ENCODE measurements at places on chromosomes 7 and 10.

DNA sequence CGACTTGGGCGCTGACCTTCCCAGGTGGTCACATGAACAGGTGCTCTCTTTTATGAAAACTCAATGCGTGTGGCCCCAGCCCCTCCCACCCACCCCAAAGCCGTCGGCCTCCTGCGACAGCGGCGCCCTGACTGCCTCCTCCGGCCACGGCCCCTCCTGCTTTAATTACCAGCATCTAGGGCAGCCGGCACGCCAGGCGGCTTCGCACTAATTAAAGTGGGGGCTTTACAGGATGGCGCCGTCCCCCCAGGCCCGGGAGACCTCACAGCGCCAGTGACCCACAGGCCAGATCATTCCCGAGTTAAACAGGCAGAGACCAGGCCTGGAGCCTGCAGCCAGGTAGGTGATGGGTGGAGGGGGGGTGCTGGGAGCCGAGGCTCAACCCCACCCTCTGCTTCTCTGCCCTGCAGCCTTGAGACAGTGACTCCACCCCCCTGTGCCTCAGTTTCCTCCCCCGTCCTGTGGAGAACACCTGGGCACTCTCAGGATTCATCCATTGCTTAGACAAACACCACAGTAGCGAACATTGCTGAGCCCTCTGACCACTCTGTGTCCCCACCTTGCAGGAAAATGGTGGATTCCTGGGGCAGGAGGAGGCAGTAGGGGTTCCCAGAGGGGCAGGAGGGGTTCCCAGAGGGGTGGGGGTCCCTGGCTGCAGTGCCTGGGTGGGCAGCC, 100.8 kb downstream of the MICALL2 start:
- no peak for DNase-seq

DNA sequence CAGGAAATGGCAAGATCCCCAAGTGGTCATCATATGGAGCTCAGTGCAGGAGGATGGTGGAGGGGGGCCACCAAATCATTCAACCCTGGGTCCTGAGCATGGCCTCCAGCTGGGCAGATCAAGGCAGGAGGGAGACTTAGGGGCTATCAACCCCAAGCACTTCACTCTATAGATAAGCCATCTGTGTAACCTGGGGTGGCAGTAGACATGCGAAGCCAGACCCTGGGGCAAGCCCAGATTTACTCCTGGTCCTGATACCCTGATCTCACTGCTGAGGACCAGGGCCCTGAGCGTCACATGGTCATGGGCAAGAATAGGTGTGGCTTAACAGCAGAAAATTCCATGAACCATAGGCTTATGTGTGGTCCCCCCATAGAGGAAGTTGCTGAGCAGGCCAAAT, 173.0 kb upstream of the ADCY1 start:
- DNase-seq: no peak

- DNase-seq: no peak
These were observed 6.6 kb downstream of the CPA1 start for GRCh38 chr7:130386876-130387275.

- no peak for DNase-seq
These were observed 95.8 kb downstream of the CACNA2D1 start for GRCh38 chr7:82347808-82348207.

DNA sequence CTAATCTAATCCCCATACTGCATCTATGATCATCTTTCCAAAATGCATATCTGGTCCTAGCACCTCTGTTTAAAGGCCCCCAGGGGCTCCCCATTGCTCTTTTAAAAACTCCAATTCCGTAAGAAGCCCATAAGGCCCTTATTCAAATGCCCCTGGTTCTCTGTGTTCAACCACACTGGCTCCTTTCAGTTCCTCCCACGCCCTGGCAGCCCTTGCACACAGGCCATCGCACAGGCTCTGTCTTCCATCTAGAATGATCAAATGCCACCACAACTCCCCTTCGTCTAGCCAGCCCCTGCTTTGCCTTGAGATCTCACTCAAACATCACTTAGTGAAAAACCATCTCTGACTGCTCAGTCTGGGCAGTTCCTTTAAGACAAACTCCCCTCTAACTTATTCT, 112.9 kb upstream of the LYZL2 start:
- no peak for DNase-seq

DNA sequence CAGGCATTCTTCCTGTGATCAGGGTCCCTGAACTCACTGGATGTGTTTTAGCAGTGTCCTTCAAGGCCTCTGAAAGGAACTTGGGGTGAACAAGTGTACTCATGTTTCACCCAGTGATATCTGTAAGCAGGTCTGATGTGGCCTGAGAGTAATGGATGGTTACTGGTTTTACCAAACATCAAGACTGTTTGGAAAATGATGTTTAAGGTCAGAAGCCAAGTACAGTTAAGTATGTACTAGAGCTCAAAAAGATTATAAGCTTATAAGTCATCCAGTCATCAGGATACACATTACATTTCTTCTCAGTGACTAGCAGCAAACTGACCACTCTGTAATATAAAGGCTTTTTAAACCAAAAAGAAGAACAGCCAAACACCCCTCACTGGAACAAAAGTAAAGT, 79.8 kb upstream of the PTN start:
- no peak for DNase-seq

DNA sequence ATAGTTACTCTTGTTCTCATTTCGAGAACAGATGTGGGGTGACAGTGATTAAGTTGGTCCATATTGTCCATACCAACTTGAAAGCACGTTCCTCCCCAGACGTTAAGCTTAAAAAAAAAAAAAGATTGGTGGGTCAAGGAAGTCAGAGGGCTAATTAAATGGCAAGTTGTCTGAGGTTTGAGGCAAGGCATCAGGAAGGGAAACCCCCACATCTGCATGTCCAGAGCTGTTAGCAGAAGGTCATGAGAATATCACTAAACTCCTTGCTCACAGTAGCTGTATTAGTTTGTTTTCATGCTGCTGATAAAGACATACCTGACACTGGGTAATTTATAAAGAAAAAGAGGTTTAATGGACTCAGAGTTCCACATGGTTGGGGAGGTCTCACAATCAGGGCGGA, 415.6 kb upstream of the FZD8 start:
- no peak for DNase-seq

GRCh38 chr7:70372768-70373515, 759.0 kb upstream of the GALNT17 start:
- no peak for DNase-seq

DNA sequence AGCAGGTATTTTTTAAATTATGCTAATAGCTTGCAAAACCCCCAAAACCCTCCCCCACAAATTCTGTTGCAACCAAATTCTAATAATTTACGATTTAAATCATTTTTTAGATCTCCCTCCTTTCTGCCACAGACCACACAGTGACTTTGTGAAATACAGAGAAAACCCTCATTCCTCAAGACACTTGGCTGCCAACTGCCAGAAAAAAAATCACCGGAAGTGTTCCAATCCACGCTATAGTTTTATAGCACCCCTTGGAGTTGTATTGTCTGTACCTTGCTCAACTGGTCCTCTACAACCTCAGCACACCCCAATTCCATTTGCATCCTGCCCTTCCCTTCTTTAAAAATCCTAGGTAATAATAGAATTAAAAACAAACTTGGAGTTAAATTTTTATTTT, 560.1 kb downstream of the PARD3 start:
- no peak for DNase-seq

DNA sequence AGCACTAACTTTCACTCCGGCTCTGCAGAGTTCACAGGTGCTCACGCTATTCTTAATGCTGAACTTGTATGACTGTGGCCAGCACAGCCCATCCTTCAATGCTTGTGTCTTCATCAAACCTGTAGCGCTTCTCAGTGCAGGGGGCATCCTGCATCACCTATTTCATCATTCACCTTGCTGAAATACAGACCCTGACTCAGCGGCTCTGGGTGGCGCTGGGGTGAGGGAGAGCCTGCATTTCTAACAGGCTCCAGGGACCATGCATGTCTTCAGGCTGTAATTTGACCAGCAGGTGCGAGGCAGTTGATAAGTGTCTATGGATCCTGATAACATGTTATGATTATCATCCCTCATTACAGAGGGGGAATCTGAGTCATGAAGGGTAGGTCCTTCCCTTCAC, 89.3 kb downstream of the VOPP1 start:
- DNase-seq: no peak

DNA sequence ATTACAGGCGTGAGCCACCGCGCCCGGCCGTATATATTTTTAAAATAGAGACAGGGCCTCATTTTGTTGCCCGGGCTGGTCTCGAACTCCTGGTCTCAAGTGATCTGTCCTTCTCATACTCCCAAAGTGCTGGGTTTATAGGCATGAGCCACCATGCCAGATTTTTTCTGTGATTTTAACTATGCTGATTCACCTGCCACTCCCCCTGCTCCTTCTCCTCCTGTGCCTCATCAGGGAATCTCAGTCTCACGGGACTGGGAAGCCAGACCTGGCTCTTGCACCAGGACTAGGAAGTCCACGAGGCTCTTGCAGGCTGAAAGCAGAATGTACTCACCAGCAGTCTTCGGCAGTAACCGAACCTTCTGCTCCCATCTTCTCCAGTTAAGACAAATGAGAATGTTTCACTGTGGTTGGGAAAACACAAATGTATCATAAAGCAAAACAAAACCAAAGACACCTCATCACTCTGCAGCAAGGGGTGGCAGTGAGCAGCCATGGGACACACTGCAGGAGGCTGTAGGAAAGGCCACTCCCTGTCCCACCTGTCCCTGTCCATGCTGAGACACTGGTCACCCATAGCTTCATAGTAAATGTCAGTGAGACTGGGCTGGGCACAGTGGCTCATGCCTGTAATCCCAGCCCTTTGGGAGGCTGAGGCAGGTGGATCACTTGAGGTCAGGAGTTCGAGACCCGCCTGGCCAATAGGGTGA, 78.7 kb upstream of the MKRN1 start:
- no peak for DNase-seq

- DNase-seq: no peak
These were observed 248.9 kb downstream of the FOXP2 start for GRCh38 chr7:114663502-114663901.

- DNase-seq: no peak
These were observed 126.2 kb downstream of the MDFIC start for GRCh38 chr7:115047958-115048720.

DNA sequence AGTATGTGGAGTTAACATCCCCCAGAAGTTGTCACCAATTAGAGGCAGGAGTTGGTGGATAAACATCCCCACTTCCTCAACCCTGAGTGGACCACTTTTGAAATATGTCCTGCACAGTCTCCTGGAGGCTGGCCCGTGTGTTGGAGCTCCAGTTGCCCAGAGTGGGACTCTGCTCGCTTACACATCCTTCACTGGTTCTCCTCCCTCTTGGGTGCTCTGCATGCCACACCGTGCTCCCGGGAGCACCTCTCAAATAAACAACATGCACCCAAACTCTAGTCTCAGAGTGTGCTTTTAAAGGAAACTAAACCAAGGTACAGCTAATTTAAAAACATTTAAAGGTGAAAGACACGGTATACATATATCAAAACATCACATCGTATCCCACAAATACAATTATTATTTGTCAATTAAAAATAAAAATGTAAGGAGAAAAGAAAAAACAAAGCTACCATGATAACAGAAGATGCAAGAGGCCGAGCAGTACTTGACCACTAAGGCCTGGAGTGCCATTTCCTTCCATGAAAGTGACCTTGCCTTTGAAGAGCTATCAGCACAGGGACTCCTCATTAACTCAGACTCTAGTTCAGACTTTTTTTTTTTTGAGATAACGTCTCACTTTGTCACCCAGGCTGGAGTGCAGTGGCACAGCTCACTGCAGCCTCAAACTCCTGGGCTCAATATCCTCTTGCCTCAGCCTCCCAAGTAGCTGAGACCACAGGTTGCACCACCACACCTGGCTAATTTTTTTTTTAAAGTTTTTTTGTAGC, 47.8 kb upstream of the SAMD8 start:
- DNase-seq: no peak

- no peak for DNase-seq
These were observed 1.6 kb downstream of the PWWP2B start for GRCh38 chr10:132398566-132398991.

DNA sequence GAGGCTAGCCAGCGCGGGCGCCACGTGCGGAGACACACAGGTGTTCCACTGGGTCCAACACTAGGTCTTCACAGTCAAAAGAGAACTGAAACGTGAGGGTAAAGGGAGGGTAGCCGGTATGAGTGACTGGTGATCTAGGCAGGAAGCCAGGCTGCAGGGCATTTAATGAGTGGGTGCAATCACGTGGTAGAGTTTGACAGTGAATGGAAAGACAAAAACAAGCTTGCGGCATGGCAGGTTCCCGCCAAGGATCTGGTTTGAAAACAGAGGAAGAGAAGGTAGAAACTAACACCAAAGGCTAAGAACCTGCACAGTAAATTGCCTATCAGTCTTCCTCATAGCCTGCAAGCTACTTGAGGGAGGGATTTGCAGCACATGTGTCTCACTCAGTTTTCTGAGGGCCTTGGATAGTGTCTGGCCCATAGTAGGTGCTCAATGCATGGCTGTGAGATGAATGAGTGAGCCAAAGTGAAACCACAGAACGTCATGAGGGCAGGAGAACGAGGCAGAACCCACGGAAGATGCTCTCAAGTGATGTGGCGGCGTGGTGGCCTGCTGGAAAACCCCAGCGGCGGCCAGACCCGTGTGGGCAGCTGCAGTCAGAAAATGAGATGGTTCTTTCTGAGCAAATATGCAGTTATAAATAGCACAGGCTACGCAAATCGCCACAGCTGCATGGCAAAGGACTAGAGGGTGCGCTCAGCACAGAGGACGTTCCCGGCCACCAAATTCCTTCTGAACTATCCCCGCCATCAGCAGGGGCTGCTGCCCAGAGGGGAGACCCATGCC, 183.6 kb upstream of the NFE2L3 start:
- DNase-seq: peak; percentile 24

- no peak for DNase-seq
These were observed 97.5 kb upstream of the NPS start for GRCh38 chr10:127451628-127452027.

DNA sequence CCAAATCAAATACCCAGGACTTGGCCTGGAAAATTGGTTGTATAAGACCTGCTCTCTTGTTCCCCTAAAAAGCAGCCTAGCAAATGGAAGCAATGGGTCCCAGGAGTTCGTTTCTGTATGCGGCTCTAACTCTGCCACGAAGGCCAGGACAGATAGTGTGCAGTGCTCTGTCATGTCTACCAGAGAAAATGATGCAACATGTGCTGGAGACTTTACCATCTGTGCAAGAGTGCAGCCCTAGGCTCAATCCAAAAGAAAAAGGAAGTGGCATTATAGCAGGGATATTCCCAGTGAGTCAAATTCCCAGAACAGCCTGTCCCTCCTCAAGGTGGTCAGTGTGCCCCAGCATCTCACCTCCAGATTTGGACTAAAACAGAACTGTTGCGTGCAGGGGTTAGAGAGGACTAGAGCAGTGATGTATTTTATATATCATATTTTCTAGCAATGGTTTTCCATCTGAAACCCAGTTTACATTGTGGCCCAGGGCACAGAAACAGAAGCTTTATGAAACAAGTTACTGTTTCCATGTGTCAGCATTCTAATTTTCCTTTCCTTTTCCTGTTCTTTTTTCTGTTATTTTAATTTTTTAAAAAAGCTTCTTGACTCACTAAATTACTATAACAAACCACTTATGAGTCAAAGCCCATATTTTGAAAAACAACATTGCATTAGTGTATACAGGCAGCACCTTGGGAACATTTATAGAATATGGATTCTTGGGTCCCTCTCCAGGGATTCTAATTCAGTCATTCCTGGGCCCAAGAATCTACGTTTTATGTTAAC, 311.2 kb downstream of the RNLS start:
- peak; percentile 4 for DNase-seq

- no peak for DNase-seq
These were observed 663.3 kb upstream of the FOXK1 start for GRCh38 chr7:4018601-4019316.

Measured in CD4-positive, alpha-beta T cell treated with Interleukin-12 subunit alpha and Interleukin-12 subunit beta, for 1 hour (primary cell).